Regular cardiac myocyte (primary cell): ENCODE measurements at places on chromosomes 16 and 17. TPM values are rescaled to one million over a fixed set of nuclear protein-coding genes. Genes with fewer than 3 reads are reported as not detected.

The NAA60 gene
- 10.2 and 14.9 TPM in 2 replicates for total RNA-seq

The TBC1D3I gene
- under 0.01 TPM in 1 of 2 replicates, not detected in the other for total RNA-seq

The MFAP4 gene
- 0.38 and 2.8 TPM in 2 replicates for total RNA-seq

The MT1E gene
- total RNA-seq = 244 and 365 TPM in 2 replicates

The ZNF778 gene
- total RNA-seq = 22.2 and 24.8 TPM in 2 replicates

The CCDC92B gene
- total RNA-seq = not detected in 2 replicates

The TBC1D26 gene
- under 0.01 TPM in 1 of 2 replicates, not detected in the other for total RNA-seq

The CDH5 gene
- total RNA-seq = 4.2 and 23.2 TPM in 2 replicates

The TP53TG3F gene
- total RNA-seq = not detected in 2 replicates

The ENPP7 gene
- total RNA-seq = not detected in 2 replicates

The BICDL2 gene
- total RNA-seq = 0.38 and 0.56 TPM in 2 replicates

The CDH15 gene
- under 0.01 and 0.58 TPM in 2 replicates for total RNA-seq

The METRNL gene
- 65.4 and 107 TPM in 2 replicates for total RNA-seq

The OTOA gene
- under 0.01 TPM in 1 of 2 replicates, not detected in the other for total RNA-seq

The SEPTIN12 gene
- not detected in 2 replicates for total RNA-seq

The C16orf95 gene
- total RNA-seq = 4.8 and 5.9 TPM in 2 replicates

The CDRT4 gene
- 0.28 and 1.3 TPM in 2 replicates for total RNA-seq

The TBX6 gene
- 0.19 and 0.28 TPM in 2 replicates for total RNA-seq

The SLC35G6 gene
- total RNA-seq = not detected in 2 replicates

The SLC12A3 gene
- total RNA-seq = not detected in 2 replicates

The SLC6A2 gene
- not detected in 2 replicates for total RNA-seq

The ADCY7 gene
- 60.6 and 93.7 TPM in 2 replicates for total RNA-seq

The ICAM2 gene
- 22.4 and 27.9 TPM in 2 replicates for total RNA-seq

The TEX14 gene
- under 0.01 TPM in 2 replicates for total RNA-seq

The CDK3 gene
- total RNA-seq = 0.28 and 0.38 TPM in 2 replicates

The DHRS7B gene
- 20.9 and 32.7 TPM in 2 replicates for total RNA-seq

The LGALS9 gene
- total RNA-seq = 1.2 and 2.5 TPM in 2 replicates

The DOC2A gene
- total RNA-seq = under 0.01 TPM in 1 of 2 replicates, not detected in the other

The CACNG1 gene
- not detected in 2 replicates for total RNA-seq

The RAB37 gene
- total RNA-seq = under 0.01 and 0.19 TPM in 2 replicates

The JMJD6 gene
- 36.1 and 46.8 TPM in 2 replicates for total RNA-seq

The AGRP gene
- not detected in 2 replicates for total RNA-seq

The SLC16A13 gene
- 0.28 and 1.2 TPM in 2 replicates for total RNA-seq

The ACAP1 gene
- total RNA-seq = 0.56 and 0.58 TPM in 2 replicates

The SMIM36 gene
- not detected in 2 replicates for total RNA-seq
